NCI-H2107 (cell line): ENCODE measurements at places on chromosomes 3 and 15.

DNA sequence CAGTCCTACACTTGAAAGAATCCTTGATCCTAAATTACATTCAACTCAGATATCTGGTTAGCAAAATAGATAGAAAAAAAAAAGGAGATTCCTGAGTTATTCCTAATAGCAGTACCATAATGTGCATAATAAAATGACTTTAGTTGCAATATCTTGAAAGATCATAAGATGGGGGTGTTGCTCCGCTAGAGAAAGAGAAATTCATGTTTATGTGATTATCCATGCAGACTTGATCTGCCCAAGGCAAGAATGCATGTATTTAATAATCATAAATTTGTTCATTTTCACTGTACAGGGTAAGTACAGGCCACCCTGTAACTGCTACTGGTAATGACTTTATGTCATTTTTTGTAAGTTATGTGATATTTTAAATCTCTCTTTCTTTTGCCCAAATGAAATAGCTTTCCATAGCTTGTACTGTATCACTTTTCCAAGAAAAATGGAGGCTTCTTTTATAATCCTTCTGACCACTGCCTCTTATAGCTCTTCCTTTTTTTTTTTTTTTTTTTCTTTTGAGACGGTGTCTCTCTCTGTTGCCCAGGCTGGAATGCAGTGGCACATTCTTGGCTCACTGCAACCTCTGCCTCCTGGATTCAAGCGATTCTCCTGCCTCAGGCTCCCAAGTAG lies 84.6 kb downstream of the HCN4 start:
- no peak for DNase-seq

DNA sequence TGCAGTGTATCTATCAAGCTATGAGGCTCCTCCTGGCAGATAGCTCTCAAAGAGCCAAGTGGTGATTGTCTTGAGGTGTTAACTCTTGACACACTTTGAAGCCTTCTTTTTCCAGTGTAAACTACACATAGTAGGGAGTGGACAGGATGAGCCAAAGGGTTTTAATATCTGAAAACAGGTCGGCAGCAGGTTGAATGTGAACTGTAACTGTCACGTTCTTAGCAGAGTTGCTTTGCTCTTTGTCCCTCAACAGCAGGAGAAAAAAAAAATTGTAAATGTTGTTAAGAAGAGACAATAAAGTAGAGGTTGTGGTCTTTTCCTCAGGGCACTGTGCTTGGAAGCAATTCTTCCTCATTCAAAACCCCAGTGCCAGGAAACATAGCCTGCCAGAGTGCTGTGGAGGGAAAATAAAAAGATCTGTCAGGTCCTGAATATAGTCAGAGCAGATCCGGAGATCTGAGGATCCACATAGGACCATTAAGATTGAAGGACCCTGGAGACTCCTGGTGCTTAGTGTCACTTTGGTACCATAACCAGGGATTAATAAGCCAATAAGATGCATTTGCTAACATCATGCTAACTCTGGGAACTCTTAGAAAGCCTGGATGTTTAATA lies 229.7 kb downstream of the NAALADL2 start:
- DNase-seq = no peak

- DNase-seq = no peak
Observed at GRCh38 chr3:63911509-63911872, 692 bp downstream of the SCAANT1 start.

- DNase-seq = no peak
Observed at GRCh38 chr15:66369773-66370651, 13.5 kb upstream of the TIPIN start.

DNA sequence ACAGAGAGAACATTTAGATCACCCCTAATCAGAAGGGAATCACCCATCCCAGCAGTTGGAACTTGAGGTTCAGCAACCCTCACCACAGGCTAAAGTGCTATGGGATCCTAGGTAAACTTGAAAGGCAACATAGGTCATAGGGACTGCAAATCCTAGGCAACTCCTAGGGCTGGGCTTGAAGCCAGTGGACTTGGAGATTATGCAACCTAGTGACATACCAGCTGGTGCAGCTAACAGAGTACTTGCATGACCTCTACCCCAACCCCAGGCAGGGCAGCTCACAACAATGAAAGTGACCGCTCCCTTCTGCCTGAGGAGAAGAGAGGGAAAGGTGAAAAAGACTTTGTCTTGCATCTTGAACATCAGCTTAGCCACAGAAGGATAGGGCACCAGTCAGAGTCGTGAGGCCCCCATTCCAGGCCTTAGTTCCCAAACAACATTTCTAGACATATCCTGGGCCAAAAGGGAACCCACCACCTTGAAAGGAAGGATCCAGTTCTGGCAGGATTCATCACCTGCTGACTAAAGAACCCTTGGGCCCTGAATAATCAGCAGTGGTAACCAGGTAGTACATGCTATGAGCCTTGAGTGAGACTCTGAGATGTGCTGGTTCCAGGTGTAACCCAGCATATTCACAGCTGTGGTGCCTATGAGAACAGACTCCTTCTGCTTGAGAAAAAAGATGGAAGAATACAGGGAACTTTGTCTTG lies 37.6 kb upstream of the FBN1 start:
- no peak for DNase-seq

DNA sequence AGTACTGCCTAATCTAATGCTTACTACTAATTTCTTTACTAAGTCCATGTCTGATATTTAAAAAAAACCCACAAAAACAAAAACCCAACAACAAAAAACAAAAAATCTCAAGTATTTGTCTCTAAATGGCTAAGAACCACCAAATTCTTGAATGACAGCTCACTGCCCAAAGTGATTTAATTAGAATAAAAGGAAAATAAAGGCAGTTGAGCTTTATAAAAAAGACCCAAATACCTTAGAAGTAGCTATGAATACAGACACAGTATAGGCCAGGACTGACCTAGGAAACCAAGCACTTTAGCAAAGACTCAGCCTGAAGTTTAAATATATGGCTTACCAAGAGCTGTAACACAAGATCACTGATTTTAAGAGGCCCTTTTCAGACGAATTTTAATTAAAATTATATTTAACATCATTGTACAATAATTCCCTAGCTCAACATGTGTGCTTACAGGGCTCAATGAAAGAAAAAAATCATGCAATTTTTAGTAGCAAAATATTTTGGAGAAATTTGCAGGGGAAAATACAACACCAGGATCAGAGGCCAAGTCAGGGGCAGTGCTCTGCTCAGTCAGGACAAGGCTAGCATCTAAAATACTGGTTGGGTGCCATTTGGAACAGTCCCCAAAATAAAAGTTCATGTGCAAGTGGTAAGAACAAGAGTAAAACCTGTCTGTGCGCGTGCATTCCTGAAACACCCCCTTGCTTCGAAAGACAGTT lies 24.8 kb downstream of the UQCC5 start:
- no peak for DNase-seq

DNA sequence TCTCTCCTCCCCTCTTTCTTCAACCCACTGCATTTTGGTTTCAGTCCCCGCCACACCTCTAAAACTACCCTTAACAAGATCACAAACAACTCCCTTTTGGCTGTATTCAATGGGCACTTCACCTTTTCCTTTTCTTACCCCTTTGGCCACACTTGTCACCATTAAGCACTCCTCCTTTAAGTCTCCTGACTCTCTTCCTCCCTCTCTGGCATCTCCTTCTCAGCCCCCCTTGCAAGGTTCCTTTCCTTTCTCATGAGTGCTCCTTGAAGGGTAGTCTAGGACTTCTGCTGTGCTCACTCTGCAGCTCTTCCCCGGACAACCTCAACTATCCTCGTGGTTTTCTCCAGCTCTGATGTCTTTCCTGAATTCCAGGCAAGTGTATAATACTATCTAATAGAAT lies 103.7 kb downstream of the RPL22L1 start:
- DNase-seq = no peak

DNA sequence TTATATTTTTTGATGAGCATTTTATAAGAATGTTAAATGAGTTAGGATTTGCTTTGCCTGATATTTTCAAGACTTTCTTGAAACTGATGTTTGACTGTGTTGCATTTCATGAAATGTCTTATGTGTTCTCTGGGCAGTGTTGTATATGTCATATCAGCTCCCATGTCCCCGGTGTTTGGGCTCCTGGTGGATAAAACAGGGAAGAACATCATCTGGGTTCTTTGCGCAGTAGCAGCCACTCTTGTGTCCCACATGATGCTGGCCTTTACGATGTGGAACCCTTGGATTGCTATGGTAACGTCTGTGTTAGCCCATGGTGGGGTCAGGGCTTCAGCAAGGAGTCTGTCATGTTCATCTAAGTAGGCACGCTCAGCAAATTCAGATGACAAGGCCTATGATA lies 20.0 kb downstream of the MFSD1 start:
- no peak for DNase-seq

DNA sequence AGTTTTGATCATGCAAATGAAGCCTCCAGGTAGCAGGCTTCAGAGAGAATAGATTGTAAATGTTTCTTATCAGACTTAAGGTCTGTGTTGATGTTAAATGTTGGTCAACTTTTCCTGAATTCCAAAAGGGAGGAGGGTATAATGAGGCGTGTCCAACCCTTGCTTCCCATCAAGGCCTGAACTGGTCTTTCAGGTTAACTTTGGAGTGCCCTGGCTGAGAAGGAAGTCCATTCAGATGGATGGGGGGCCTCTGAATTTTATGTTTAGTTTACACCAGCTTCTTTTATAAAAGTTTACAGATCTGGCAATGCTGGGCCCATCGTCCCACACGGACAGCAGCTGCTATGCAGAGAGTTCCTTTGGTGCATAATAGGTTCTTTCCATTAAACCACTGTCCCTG lies 8.9 kb downstream of the CCDC13 start:
- no peak for DNase-seq

DNA sequence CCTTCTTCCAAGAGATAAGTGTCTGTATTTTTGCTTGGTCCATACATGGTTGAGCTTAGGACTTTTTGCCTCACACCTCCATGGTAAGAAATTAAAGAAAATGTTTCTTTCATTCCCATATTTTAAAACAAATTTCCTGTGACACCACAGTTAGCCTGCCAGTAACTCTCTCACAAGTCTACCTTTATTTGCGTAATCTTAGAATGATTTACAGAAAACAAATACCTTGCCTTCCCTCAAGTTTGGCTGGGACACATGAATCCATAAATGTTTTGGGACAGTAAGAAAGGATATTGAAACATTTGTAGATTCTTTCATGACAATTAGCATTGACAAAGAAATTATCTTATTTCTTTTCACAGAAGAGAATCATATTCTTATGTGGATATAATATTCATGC lies 3.8 kb upstream of the ARL14 start:
- no peak for DNase-seq

DNA sequence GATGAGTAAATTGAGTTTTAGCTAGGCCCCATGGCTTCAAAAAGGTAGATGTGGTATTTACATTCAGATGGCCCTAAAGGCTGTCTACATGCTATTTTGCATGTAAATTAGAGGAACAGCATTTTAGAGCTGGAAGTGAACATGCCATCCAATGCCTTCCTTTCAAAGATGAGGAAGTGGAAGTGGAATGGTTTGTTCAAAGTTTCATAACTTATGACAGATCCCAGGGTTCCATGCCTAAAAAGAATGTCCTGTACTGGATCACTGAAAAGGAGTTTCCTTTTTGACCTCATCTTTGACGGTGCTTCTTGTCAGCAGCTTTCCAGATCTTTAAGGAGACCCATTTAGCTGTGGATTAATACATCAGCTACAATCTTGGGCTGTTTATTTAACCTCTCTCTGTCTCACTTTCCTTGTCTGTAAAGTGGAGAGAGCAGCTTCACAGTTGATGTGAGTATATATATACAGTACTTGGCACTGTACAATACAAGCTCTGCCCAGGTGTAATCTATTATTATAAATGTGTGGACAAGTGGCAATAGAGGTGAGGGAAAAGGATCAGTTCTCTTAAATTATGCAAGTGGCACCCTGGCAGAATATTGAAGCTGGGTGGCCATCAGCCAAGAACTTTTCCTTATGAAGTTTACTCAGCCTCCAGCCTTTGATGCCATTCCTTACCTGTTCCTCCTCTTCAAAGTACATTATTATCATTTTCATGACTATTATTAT lies 68.7 kb upstream of the GOLGA8B start:
- no peak for DNase-seq

GRCh38 chr15:31258260-31258659 lies 68.4 kb upstream of the KLF13 start:
- no peak for DNase-seq

DNA sequence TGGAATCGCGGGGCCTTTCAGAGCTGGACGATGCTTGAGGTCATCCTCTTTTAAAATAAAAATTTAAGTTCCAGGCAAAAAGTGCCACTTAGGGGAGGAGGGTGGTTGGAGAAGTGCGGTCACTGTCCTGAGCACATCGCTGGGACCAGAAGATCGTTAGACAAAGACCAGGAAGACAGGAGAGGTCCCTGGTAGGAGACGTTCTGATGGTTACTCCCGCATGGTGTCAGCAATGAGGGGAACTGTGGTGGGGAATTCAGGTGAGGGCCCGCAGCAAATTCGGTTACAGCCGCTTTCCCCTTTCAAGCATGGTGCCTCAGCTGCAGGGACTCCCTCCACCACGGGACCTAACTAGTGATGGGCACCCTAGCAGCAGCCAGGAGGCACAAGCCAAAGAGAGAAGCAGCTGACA lies 1.0 kb upstream of the ISY1 start:
- DNase-seq = no peak

GRCh38 chr15:76196269-76197231 lies 114.7 kb downstream of the ETFA start:
- no peak for DNase-seq

GRCh38 chr3:40680685-40681657 lies 156.2 kb downstream of the ZNF621 start:
- DNase-seq = no peak

GRCh38 chr15:38658431-38658830 lies 93.8 kb upstream of the RASGRP1 start:
- no peak for DNase-seq

DNA sequence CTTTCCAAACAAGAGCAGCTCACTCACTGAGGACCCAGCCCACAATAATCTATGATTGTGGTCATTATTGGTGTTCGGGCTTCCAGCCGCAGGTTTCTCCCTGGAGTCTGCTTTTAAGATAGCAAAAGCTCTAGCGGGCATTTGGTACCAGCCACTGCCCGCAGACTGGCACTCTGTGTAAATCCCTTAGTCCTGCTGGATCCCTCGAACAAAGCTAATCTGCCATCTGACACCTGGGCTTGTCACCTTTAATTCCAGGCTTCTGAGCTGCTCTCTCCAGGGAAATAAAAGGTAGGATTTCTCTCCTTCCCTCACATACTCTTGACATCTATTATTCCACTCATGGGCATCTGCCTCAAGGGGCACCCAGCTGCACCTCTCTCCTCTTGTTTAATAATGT lies 158.7 kb downstream of the PDCD6IP start:
- no peak for DNase-seq

DNA sequence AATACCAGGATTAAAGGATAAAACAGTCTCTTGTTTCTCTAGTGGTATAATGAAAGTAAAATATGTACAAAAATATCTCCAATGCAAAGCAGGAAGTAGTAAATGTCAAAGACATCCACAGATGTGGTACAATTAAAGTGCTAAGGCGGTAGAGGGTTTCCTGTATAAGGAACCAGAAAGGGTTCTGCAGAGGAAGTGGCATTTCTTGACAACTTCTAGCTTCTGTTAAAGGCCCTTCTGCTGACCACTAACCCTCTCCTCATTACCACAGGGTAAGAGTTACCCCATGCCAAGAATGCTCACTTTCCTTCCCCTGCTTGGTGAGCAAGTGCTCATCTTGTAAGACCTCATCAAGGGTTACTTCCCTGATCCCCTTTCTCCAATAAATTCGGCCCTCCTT lies 883.6 kb upstream of the NR2F2 start:
- no peak for DNase-seq
